ENCODE measurements at places on chromosomes 12 and 14. TPM values are rescaled to one million over a fixed set of nuclear protein-coding genes. Genes with fewer than 3 reads are reported as not detected.

DNA sequence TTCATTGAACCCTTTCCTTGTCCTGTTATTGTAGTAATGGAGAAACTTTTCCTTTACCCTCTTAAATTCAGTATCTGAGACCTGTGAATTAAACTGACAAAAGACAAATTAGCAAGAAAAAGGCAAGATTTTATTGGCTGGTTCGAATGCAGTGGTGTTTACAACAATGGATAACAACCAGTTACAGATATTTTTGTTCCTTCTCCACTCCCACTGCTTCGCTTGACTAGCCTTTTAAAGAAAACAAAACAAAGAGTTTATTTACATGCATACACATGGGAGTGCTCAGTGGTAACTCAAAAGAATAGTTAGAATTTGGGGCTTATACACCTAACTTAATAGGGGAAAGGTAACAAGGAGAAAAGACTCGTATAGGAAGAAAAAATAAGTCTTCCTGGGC lies 37.0 kb upstream of the HECTD1 start:
- DNase-seq: no peak

- DNase-seq: no peak
Observed at GRCh38 chr12:24584032-24584675, 364.7 kb downstream of the BCAT1 start.

The SOAT2 gene
- total RNA-seq: 0.82 TPM

GRCh38 chr14:29097476-29097875 lies 330.9 kb downstream of the FOXG1 start:
- no peak for DNase-seq

GRCh38 chr14:37329189-37330001 lies 131.7 kb downstream of the MIPOL1 start:
- DNase-seq: no peak

- no peak for DNase-seq
Observed at GRCh38 chr12:103667125-103667524, 80.1 kb downstream of the STAB2 start.

GRCh38 chr14:99522457-99522891 lies 41.3 kb downstream of the CCNK start:
- no peak for DNase-seq

- no peak for DNase-seq
Observed at GRCh38 chr12:93990832-93991803, 157.3 kb upstream of the PLXNC1 start.

- DNase-seq: no peak
Observed at GRCh38 chr14:78074561-78074960, 95.6 kb upstream of the NRXN3 start.

DNA sequence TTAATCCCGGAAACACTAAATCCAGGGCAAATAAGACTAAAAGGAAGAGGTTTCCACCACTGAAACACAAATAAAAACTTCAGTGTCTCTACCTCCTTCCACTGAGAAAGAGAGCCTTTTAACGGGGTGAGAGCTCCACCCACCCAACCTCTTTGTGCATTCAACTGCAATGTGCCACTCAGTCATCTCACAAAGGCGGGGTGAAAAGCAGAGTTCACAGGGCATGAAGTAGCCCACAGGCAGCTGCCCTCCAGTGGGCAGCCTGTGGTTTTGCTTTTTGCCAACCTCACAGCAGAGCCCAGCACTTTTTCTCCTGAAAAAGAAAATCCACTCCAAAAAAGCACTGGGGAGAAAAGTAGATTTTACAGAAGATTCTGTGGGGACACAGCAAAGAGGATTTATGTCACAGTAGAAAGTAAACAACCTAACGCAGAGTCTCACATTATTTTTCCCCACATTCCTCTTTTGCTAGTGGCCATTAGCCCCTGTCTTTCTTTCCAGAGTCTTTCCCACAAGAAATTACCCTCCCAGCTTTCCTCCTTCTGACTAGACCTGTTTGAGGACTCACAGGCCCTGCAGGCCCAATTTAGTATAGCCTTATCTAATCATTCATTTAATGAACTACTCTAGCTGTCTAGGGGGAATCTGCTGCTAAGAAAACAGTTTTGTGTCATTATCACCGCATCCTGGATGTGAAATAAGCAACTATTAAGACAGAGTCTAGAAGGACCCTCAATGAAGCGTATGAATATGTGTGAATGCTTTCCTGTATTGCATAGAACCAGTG lies 753.8 kb upstream of the FOXG1 start:
- DNase-seq: no peak

GRCh38 chr12:52156757-52157565 lies 34.9 kb downstream of the KRT80 start:
- peak; percentile 59 for DNase-seq

The FSCB gene
- not detected for total RNA-seq

DNA sequence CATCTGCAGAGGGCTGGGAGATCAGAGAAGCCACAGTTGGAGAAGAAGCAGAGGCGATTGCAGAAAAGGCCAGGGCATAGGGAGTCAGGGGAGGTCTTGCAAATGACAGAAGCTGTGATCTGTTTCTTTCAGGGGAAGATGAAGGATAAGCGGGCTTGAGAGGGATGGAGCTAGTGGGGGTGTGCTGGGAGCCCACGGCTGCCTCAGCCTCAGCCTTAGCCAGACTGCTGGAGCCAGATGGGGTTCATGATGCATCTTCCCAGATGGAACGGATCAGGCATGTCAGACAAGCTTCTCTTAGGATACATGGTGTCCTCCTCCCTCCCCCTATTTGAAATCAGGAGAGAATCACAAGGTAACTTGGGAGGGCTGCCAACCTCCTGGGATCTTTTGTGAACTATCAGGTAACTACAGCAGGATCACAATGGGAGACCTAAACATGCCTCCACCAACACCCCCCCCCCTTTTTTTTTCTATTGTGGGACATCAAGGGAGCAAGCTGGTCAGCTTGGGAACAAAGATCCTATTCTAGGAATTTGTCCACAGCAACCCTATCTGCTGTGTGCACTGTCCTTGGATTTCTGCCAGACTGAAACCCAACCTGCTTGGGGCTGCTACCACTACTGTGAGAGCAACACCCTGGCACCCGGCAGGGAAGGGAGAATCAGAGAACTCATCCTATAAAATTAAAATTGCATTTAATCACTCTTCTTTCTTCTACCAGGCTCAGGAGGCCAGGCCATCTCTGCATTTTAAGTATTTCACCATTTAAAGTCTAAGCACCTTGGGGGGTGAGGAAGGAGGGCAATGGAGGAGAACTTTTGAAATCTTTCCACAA lies 10.7 kb upstream of the ATP2A2 start:
- no peak for DNase-seq

GRCh38 chr12:54882079-54882478 lies 27.8 kb downstream of the MUCL1 start:
- DNase-seq: no peak

The TBC1D30 gene
- 0.07 TPM for total RNA-seq

DNA sequence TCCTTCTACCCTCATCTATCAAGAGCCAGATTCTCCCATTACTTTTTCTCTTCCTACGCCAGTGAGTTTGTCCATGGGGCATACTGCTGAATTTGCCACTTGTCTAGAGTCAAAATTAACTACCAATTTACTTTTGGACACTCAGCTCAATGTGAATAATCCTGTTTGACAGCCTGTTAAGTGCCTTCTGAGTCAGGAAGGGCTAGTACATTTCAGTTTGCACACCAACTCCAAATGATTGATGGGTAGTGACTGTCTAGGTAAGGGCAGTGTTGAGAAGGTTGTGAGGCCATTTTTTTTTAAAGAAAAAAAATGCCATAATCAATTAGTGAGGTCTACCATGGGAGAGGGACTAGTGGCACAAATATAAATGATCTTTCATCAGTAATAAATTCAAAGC lies 21.8 kb upstream of the TRIM9 start:
- no peak for DNase-seq

DNA sequence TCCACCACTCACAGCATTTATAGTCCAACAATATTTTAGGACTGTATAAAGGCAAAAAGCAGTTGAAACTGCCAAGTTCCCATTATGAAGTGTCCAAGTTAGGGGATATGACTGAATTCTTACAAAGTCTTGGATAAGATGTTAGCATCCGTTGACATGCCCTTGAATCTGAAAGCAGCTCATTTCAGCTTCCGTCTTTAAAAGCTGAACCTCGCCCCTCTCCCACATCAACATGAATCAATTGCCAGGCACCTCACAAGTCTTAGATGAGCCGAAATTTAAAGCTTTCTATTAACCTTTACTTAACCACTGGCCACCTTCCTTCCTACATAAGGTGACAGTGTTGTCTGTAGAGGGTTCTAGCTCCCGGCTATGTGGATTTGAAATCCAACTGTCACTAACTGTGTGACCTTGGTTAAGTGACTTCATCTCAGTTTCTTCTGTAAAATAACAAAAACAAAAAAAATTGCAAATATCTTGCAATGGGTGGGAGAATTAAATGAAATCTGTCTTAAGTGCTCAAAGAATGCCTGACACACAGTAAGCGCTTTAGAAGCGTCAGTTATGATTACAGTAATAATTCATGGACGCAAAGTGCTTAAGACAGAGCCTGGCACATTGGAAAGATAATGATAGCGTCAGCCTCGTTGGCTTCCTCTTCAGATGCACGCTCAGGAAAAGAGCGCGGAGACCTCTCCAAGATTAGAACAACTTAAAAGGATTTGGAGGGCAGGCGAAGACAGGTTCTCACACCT lies 1.2 kb downstream of the PPP1CC start:
- no peak for DNase-seq

DNA sequence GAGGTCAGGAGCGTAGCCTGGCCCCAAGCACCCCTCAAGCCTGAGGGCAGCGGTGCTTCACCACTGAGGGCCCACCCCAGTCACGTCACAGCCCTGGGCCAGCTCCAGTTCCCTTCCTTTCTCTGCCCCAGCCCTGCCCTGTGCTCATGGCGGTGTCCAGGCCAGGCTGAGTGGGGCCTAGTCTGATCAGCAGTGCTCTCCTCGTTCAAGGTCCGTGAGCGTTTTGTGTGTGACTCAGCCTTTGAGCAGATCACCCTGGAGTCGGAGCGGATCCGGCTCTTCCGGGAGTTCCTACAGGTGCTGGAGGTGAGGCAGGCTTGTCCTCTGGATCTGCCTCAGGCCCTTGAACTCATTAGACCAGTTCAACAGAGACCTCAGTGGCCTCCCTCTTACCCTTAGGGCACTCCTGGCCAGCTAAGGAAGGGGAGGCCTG lies 19.0 kb downstream of the PRPF40B start:
- no peak for DNase-seq

DNA sequence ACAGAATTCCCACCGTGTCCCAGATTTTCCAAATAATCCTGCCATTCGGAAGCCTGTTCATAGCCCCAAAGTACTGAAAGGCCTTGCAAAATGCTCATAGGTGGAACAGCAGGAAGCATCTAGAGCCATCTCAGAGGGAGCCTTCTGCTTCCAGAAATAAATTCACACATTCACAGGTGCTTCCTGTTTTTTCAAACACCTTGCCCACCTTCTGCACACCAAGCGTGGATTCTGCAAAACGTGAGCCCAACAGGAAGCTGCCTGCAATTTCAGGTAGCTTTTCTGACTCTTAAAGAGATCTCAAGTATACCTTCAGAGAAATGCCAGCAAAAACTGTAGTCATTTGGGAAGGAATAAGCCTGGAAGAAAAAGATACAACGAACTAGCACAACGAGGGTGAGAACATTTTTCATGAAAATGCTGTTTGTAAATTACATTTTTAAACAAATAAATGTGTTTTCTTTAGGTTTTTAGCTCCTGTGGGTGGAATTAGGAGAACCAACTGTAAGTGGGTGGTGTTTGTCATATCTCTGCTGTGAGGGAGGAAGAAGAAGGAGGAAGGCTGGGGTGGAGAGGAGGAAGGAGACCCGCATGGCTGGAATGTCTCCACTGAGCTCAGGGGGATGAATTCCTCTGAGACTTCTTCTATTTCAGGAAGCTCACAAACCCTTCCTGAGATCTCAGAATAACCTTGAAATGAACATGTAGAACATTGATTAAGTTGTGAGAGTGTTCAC lies at the start of gene IFNG-AS1:
Gene IFNG-AS1 (plus strand): TSS at position 264 of the 737 bp plus-strand sequence.
- peak; percentile 7 for DNase-seq

GRCh38 chr12:75623631-75624154 lies 112.3 kb upstream of the KRR1 start:
- no peak for DNase-seq

DNA sequence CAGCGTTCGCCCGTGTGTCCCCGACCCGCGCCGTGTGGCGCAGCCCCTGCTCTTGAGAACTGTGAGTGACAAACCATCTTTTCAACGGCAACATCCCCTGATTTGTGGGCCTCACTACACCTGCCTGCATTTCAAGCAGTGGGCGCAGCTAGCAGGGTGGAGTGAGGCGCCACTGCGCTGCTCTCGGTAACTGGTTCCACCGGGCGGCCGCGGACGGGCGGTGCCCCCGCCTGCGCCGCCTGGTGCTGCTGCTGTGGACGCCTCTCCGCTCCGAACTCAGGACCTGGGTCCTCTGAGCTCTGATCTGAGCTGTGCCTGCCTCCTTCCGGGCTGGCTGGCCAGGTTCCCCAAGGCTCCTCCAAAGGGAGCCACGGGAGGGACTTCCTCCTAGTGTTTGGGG lies 5.9 kb upstream of the DEGS2 start:
- DNase-seq: no peak

GRCh38 chr14:20712904-20713303 lies 24.3 kb downstream of the ANG start:
- no peak for DNase-seq
